ENCODE measurements at places on chromosomes 4 and X. TPM values are rescaled to one million over a fixed set of nuclear protein-coding genes. Genes with fewer than 3 reads are reported as not detected.
A peak's percentile ranks its signal among the peaks of the same experiment; 100 is the strongest.

- H3K36me3 ChIP-seq, result no peaks in the 10 kb centered on the region
- H3K27ac ChIP-seq, result no peak overlapping the region
- H3K4me1 ChIP-seq, result no peaks in the 10 kb centered on the region
- no peak overlapping the region for H3K4me3 ChIP-seq
- no peaks in the 10 kb centered on the region for H3K27me3 ChIP-seq
- DNase-seq, result no peak
Measured at GRCh38 chr4:184851200-184851541, 25.4 kb upstream of the ACSL1 start.

DNA sequence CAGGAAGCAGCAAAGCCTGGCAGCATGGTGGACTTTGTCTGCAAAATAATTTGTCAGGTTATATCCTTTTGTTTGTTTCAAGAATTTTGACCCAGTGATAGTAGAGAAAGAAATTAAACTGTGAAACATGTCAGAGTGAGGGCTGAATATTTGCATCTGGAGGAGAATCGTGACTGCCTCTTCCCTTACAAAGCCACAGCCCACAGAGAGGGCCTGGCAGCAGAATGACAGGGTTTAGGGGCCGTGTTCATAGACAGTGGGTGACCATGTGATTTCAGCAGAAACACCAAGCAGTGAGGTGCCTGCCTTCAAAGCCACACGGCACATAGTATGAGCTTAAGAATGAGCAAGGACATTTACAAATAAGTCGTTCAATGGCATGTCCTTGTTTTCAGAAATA lies 24.4 kb upstream of the PLAC8 start:
- no peak for DNase-seq
- H3K4me1 ChIP-seq, result no peaks in the 10 kb centered on the region
- H3K27ac ChIP-seq, result no peak overlapping the region
- H3K4me3 ChIP-seq, result no peak overlapping the region
- H3K27me3 ChIP-seq, result no peaks in the 10 kb centered on the region

GRCh38 chr4:140361099-140361498 lies 12.3 kb upstream of the SCOC start:
- no peak overlapping the region for H3K27ac ChIP-seq
- no peaks in the 10 kb centered on the region for H3K4me1 ChIP-seq
- H3K36me3 ChIP-seq, result no peaks in the 10 kb centered on the region
- no peak overlapping the region for H3K4me3 ChIP-seq

- H3K27me3 ChIP-seq, result no peaks in the 10 kb centered on the region
- H3K36me3 ChIP-seq, result no peaks in the 10 kb centered on the region
- H3K4me3 ChIP-seq, result no peak overlapping the region
- no peaks in the 10 kb centered on the region for H3K4me1 ChIP-seq
Measured at GRCh38 chr4:13705521-13706041, 78.1 kb upstream of the BOD1L1 start.

- 0 out of 2 replicates have a peak, but pooled peaks cover 5% of the 10 kb centered on the region for H3K4me1 ChIP-seq
- no peaks in the 10 kb centered on the region for H3K27me3 ChIP-seq
- no peak overlapping the region for H3K4me3 ChIP-seq
- no peak overlapping the region for H3K27ac ChIP-seq
- H3K36me3 ChIP-seq, result no peaks in the 10 kb centered on the region
- DNase-seq, result no peak
Measured at GRCh38 chr4:163611784-163612445, 117.4 kb downstream of the TMA16 start.

- no peaks in the 10 kb centered on the region for H3K27me3 ChIP-seq
- no peak for DNase-seq
- no peak overlapping the region for H3K4me3 ChIP-seq
- H3K4me1 ChIP-seq, result no peaks in the 10 kb centered on the region
Measured at GRCh38 chrX:17075004-17075403, 128.5 kb downstream of the REPS2 start.

DNA sequence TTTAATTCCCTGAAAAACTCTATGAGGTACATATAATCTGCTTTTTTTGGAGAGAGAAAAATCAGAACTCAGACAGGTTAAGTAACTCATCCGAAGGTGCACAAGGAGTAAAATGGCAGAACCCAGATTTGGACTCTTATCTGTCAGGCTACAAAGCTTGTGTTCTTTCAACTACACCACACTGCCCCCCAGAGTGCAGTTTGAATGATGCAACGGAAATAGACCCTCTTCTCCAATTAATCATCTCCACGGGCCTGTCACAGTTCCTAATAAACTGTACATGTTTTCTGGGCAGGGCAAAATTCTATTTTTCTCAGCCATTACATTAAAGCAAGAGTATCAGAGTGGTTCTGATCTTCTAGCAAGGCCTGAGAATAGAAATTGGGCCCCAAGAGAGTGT lies 35.3 kb upstream of the DCX start:
- H3K4me1 ChIP-seq, result 0 out of 2 replicates have a peak, but pooled peaks cover 9% of the 10 kb centered on the region
- H3K36me3 ChIP-seq, result no peaks in the 10 kb centered on the region
- peak; percentile 57 for DNase-seq

DNA sequence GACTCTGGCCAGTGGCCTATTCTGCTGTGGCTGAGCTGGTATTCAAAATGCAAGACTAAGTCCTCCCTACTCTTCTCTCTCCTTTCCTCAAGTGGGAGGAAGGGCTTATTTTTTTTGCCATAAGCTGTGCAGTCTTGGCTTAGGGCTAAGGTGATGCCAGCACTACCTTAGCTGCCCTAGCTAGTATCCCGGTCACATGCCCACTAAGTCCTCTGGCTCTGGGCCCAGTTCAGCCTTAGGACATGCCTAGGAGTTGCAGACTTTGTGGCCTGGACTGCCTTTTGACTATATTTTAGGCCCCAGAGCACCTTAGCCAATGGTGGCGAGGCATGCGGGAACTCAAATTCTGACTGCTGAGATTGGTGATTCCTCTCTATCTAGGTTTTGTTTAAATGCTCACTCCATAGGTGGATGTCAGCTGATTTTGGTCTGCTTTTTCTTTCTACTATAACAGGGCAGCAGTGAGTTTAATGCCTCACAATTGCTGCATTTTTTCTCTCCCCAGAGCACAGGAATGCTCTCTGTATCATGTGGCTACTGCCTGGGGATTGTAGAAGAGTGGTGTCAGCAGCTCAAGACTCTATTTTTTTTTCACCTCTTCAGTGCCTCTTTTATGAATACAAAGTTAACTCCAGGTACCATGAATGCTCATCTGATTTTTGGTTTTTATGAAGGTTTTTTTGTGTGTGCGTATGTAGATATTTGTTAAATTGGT lies 472.9 kb upstream of the GRID2 start:
- no peak overlapping the region for H3K27ac ChIP-seq
- DNase-seq, result peak; percentile 4
- H3K27me3 ChIP-seq, result no peaks in the 10 kb centered on the region
- no peaks in the 10 kb centered on the region for H3K36me3 ChIP-seq
- H3K4me1 ChIP-seq, result no peaks in the 10 kb centered on the region

- no peak for DNase-seq
- peaks cover 3% of the 10 kb centered on the region for H3K36me3 ChIP-seq
Measured at GRCh38 chr4:8905773-8906667, 34.4 kb upstream of the HMX1 start.

GRCh38 chr4:145481164-145481941 lies at the start of gene SMAD1:
Gene SMAD1, plus strand, starts transcription at chr4:145481853. Its CDS starts 32,761 bp downstream, at chr4:145514614.
- H3K27ac ChIP-seq, result peak within 1 kb of the TSS; percentile 89
- DNase-seq, result peak; percentile 84
- peaks cover 20% of the 10 kb centered on the region for H3K4me1 ChIP-seq
- H3K4me3 ChIP-seq, result peak within 1 kb of the TSS; percentile 94
- H3K36me3 ChIP-seq, result no peaks in the 10 kb centered on the region
- peaks cover 9% of the 10 kb centered on the region for H3K27me3 ChIP-seq

- no peaks in the 10 kb centered on the region for H3K27me3 ChIP-seq
- H3K36me3 ChIP-seq, result no peaks in the 10 kb centered on the region
- H3K27ac ChIP-seq, result no peak overlapping the region
- H3K4me1 ChIP-seq, result no peaks in the 10 kb centered on the region
- peak overlapping the region; percentile 42 for H3K4me3 ChIP-seq
- DNase-seq, result no peak
Measured at GRCh38 chrX:16124201-16124600, 836 bp downstream of the GRPR start.

GRCh38 chrX:49230500-49231232 lies 2.5 kb downstream of the CACNA1F start:
- no peaks in the 10 kb centered on the region for H3K36me3 ChIP-seq
- peak overlapping the region; percentile 70 for H3K4me3 ChIP-seq
- no peaks in the 10 kb centered on the region for H3K27me3 ChIP-seq
- peak; percentile 84 for DNase-seq

DNA sequence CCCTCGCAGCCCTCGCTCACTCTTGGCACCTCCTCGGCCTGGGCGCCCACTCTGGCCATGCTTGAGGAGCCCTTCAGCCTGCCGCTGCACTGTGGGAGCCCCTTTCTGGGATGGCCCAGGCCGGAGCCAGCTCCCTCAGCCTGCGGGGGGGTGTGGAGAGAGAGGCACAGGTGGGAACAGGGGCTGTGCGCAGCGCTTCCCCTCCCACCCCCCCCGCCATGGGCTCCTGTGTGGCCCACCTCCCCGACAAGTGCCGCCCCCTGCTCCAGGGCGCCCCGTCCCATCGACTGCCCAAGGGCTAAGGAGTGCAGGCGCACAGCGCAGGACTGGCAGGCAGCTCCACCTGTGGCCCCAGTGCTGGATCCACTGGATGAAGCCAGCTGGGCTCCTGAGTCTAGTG lies 220.2 kb downstream of the STPG2 start:
- no peak overlapping the region for H3K4me3 ChIP-seq
- no peaks in the 10 kb centered on the region for H3K27me3 ChIP-seq
- no peak overlapping the region for H3K27ac ChIP-seq

DNA sequence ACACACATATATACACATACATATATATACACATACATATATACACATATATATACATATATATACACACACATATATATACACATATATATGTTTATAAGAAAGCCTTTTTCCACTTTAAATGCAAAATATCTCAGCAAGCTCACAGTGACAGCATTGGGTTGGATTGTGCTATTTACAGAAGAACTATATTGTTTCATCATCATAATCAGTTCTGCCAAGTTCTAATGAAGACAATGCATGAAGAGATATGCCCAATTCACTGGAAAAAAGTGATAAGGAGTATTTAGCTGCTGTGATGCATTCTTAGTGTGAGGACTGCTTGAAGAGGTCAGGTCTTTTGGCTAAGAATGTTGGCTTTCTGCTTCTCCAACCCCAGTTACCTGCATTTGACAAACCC lies 54.4 kb downstream of the RNF150 start:
- no peak overlapping the region for H3K4me3 ChIP-seq
- no peaks in the 10 kb centered on the region for H3K27me3 ChIP-seq
- no peaks in the 10 kb centered on the region for H3K36me3 ChIP-seq

- H3K27ac ChIP-seq, result no peak overlapping the region
- DNase-seq, result peak; percentile 44
- no peaks in the 10 kb centered on the region for H3K36me3 ChIP-seq
- H3K4me3 ChIP-seq, result no peak overlapping the region
- H3K27me3 ChIP-seq, result no peaks in the 10 kb centered on the region
- no peaks in the 10 kb centered on the region for H3K4me1 ChIP-seq
Measured at GRCh38 chrX:140141444-140142029, 176.2 kb upstream of the CXorf66 start.

DNA sequence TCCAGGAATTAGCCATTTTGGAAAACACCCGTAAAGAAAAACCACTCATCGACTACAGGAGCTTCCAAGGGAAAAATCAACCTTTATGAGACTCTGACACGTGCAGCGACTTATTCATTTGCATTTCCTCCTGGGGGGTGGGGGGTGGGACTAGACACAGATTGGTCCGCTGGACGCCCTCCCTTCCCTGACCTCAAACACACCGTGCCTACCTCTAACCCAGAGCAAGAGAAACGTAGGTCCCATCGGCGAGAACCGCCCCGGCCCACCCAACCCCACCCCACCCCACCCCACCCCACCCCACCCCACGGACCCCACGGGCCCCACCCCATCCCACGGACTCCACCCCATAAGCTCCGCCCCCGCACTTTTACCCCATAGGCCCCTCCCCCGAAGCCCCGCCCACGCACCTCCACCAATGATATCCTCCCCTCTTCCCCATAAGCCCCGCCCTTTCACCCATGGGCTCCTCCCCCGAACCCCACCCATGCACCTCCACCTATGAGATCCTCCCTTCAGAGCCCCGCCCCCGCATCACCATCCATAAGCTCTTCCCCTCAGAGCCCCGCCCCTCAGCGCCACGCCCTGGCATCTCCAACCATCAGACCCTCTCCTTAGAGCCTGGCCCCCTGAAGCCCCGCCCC lies 1.1 kb downstream of the GTPBP6 start:
- peaks cover 6% of the 10 kb centered on the region for H3K36me3 ChIP-seq
- H3K4me3 ChIP-seq, result peak overlapping the region; percentile 72
- peak overlapping the region; percentile 83 for H3K27ac ChIP-seq
- DNase-seq, result no peak
- no peaks in the 10 kb centered on the region for H3K4me1 ChIP-seq

GRCh38 chr4:66300336-66300934 lies 630.1 kb upstream of the EPHA5 start:
- H3K4me1 ChIP-seq, result no peaks in the 10 kb centered on the region
- DNase-seq, result no peak
- no peaks in the 10 kb centered on the region for H3K36me3 ChIP-seq
- H3K27ac ChIP-seq, result no peak overlapping the region

- H3K27ac ChIP-seq, result no peak overlapping the region
- H3K4me3 ChIP-seq, result no peak overlapping the region
- no peaks in the 10 kb centered on the region for H3K36me3 ChIP-seq
- H3K4me1 ChIP-seq, result 0 out of 2 replicates have a peak, but pooled peaks cover 5% of the 10 kb centered on the region
- peaks cover 55% of the 10 kb centered on the region for H3K27me3 ChIP-seq
Measured at GRCh38 chr4:56531823-56532222, 26.2 kb downstream of the ARL9 start.

DNA sequence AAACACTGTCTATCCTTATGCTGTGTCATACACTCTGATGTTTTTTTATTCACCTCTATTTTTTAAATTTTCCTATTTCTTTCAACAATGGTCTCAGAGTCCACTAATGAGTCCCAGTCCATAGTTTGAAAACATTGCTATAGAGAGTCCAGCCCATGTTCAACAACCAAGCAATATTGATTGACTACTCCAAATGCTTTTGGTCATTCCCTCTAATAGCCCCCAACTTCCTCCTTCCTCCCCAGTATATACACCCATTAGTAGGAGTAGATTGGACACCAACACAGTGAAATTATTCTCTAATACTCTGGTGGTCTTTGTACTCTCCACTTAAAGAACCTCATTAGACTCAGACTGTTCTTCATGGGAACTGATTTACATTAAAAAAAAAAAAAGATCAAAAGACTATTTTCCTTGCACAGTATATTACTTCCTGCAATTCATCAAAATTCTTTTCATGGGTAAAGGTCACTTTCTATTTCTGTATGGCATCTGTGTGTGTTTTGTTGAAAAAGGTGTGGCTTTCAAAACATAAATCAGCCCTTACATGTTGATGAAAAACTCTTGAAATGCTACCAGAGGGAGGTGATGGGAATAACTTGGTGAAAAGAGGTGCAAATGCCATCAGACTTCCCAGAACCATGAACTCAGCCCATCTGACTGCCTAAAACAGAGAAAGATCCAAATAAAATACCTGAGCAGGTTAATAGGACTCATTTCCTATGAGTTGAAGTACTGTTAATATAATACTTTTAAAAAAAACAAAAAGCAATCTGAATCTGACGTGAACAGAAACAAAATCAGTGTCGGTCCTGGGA lies 250.3 kb upstream of the KLF3 start:
- H3K27ac ChIP-seq, result no peak overlapping the region
- H3K4me1 ChIP-seq, result peaks cover 6% of the 10 kb centered on the region
- no peaks in the 10 kb centered on the region for H3K36me3 ChIP-seq
- DNase-seq, result no peak
- no peak overlapping the region for H3K4me3 ChIP-seq
- H3K27me3 ChIP-seq, result no peaks in the 10 kb centered on the region

The USP17L19 gene
- total RNA-seq, result not detected

The TKTL1 gene
- not detected for total RNA-seq

The P2RY8 gene
- total RNA-seq, result not detected

The NPY5R gene
- 2.4 TPM for total RNA-seq

The WNK3 gene
- 27.4 TPM for total RNA-seq

The XPNPEP2 gene
- not detected for total RNA-seq

The MAGEA2 gene
- 0.50 TPM for total RNA-seq

The TRIML2 gene
- 57.8 TPM for total RNA-seq
